ENCODE measurements at places on chromosomes 2 and 18. TPM values are rescaled to one million over a fixed set of nuclear protein-coding genes. Genes with fewer than 3 reads are reported as not detected.

Gene CTNNA2
- 0.31 TPM for total RNA-seq

Gene DUSP2
- total RNA-seq, result 0.05 TPM

Gene CHRND
- total RNA-seq, result not detected

Gene ALPP
- total RNA-seq, result 0.84 TPM

Gene CABYR
- total RNA-seq, result 16.3 TPM

Gene KCNK3
- total RNA-seq, result 0.05 TPM

Gene PIKFYVE
- total RNA-seq, result 29.2 TPM

Gene KCNG3
- 2.5 TPM for total RNA-seq

Gene HOXD11
- total RNA-seq, result 17.3 TPM

Gene CDCA7
- 7.5 TPM for total RNA-seq

Gene DPP4
- total RNA-seq, result 1.2 TPM

Gene NTSR2
- total RNA-seq, result not detected

Gene LYG2
- total RNA-seq, result not detected

Gene DPP10
- not detected for total RNA-seq

Gene SULT1C4
- total RNA-seq, result not detected

Gene RND3
- total RNA-seq, result 205 TPM

Gene SERPINB3
- not detected for total RNA-seq

Gene ZSWIM2
- not detected for total RNA-seq

Gene ZNF519
- total RNA-seq, result 11.1 TPM

Gene SCN2A
- total RNA-seq, result 0.17 TPM

Gene UGT1A10
- not detected for total RNA-seq

Gene FOSL2
- total RNA-seq, result 39.7 TPM

Gene CYP27C1
- total RNA-seq, result 1.1 TPM

Gene POMC
- not detected for total RNA-seq

Gene PLB1
- total RNA-seq, result 0.65 TPM

Gene IL36G
- total RNA-seq, result not detected

Gene GRHL1
- 0.57 TPM for total RNA-seq

Gene C18orf54
- total RNA-seq, result 4.8 TPM
